MG63 (cell line): ENCODE measurements at places on chromosomes 11 and 22. TPM values are rescaled to one million over a fixed set of nuclear protein-coding genes. Genes with fewer than 3 reads are reported as not detected.

RFPL2 gene
- not detected in 2 replicates for total RNA-seq

OR10S1 gene
- not detected in 2 replicates for total RNA-seq

CRYAB gene
- total RNA-seq = 0.67 and 15.7 TPM in 2 replicates

LMO2 gene
- total RNA-seq = not detected in 2 replicates

CLTCL1 gene
- 0.62 and 1.5 TPM in 2 replicates for total RNA-seq

TCIRG1 gene
- 26.4 and 36.9 TPM in 2 replicates for total RNA-seq

RIC3 gene
- not detected in 2 replicates for total RNA-seq

ZNF215 gene
- 6.2 and 8.0 TPM in 2 replicates for total RNA-seq

PGA5 gene
- total RNA-seq = not detected in 2 replicates

PHF5A gene
- 101 and 111 TPM in 2 replicates for total RNA-seq

P2RY6 gene
- 6.7 and 23.4 TPM in 2 replicates for total RNA-seq

DNA sequence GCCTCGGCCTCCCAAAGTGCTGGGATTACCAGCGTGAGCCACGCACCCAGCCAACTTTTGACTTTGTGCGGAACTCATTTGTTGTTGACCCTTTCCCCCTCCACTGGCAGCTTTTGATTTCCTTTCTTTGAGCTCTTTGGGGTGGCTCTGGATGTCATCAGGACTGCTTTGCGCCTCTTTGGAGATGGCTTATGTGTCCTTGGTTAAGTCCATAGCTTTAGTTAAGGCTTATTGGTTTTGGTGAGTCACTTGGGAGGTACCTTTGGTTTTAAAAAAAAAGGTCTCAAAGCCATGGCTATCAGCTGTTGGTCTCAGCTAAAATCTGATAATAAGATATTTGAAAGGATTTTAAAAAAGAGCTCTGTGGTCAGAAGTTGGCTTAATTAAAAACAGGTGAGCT, 5.1 kb upstream of the ARSA start:
- no peak for DNase-seq

DNA sequence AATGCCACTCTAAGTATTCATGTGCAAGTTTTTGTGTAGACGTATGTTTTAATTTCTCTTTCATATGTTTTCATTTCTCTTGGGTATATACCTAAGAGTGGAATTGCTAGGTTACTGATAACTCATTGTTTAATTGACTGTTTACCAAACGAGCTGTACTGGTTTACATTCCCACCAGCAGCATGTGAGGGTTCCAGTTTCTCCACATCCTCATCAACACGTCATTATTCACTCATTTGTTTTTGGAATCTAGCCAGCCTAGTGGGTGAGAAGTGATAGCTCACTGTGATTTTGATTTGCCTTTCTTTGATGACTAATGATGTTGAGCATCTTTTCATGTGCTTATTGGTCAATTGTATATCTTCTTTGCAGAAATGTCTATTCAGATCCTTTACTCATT, 4.0 kb downstream of the ANKRD13D start:
- DNase-seq = no peak

- no peak for DNase-seq
Measured at GRCh38 chr11:92929653-92930052, 39.8 kb upstream of the MTNR1B start.

DNA sequence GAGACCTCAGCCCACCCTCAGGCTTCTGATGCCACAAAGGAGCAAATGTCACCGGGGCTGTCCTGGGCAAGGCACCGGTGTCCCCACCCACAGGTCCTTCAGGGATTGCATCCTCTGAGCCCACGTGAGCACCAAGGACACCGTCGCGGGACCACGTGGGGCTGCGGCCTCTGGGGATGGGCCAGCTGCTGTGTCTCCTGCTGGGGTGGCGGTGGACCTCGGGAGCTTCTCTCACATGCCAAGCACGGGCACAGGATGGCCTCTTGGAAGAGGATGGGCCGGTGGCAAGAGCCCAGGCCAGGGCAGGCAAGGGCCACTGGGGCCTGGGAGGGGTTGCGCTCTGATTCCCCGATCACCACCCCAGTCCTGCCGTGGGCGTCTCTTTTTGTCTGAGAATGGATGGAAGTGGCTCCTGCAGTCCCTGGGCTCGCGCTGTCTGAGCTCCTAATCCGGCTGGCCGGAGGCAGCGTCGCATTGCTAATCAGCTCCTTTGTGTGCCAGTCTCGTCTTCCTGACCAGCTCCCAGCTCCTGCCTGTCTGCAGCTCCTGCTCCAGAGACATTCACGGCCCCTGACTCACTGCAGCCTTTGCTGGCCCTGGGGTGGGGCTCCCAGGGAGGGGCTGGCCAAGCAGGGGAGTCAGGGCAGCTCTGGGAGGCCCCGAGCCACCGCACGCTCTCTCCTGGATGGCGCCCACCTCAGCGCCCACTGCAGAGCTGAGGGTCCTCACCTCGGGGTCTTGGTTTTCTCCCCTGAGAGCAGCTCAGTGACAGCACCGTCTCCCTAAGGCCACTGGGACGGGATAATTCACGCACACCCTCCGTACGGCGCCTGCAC, 146.7 kb downstream of the CTTN start:
- DNase-seq = peak; percentile 94

DNA sequence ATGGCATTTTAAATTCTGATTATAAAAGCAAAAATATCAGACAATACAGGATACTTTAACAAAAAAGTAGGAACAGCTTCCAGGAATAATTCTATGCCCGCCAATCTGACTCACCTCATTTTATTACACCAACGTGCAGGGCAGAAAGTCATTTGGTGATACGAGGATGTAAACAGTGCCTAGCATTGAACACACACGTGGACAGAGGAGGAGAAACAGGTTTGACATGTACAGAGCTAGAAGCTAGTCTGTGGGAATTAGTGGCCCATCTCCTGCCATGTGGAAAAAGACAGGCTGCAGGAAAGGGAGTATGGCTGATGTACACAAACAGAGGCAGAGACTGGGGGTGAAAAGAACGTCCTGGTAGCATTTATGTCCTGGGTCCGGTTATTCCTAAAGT, 9.0 kb upstream of the SPINDOC start:
- no peak for DNase-seq

DNA sequence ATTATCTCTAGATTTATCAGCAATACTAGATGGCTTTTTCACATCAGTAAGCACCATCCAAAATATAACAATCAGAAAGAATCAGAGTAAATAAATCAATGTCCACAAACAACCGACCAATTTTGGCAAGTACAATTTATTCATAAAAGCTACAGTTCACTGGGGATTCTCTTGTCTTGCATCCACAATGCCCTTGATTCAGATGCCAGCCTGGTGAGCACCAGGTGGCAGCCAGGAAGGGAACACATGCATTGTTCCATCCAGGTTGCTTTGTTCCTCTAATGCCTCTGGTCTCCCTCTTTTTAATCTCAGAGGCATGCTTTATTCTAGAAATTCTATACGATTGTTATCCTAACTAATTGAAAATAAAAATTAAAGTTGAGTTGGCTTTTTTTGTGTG, 242.1 kb upstream of the KIRREL3 start:
- no peak for DNase-seq

DNA sequence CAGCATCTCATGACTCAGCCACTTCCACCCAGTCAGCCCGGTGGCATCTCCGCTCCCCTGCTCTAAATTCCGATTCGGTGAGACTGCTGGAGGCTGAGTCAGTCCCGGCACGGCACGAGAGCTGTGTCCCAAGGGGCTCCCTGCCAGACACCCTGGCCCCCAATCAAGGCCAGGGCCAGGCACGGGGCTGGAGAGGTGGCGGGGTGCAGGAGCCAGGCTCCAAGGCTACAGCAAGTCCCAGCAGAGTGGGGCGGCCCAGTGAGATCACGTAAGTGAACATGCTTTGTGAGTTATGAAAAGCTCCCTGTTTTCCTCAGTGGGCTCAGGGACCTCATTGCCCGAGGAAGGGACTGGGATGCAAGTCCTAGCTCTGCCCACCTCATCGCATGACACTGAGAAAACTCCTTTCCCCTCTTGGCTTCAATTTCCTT, 3.0 kb downstream of the C11orf68 start:
- DNase-seq = peak; percentile 99

- DNase-seq = no peak
Measured at GRCh38 chr11:125950178-125950490, 4.3 kb downstream of the VSIG10L2 start.

- no peak for DNase-seq
Measured at GRCh38 chr11:76041208-76041607, 165.1 kb downstream of the WNT11 start.

- peak; percentile 28 for DNase-seq
Measured at GRCh38 chr11:776561-777287, 563 bp downstream of the GATD1 start.

GRCh38 chr11:92882828-92883611, 86.4 kb upstream of the MTNR1B start:
- DNase-seq = no peak

- peak; percentile 79 for DNase-seq
Measured at GRCh38 chr22:41636467-41636866, 15.4 kb downstream of the XRCC6 start.

DNA sequence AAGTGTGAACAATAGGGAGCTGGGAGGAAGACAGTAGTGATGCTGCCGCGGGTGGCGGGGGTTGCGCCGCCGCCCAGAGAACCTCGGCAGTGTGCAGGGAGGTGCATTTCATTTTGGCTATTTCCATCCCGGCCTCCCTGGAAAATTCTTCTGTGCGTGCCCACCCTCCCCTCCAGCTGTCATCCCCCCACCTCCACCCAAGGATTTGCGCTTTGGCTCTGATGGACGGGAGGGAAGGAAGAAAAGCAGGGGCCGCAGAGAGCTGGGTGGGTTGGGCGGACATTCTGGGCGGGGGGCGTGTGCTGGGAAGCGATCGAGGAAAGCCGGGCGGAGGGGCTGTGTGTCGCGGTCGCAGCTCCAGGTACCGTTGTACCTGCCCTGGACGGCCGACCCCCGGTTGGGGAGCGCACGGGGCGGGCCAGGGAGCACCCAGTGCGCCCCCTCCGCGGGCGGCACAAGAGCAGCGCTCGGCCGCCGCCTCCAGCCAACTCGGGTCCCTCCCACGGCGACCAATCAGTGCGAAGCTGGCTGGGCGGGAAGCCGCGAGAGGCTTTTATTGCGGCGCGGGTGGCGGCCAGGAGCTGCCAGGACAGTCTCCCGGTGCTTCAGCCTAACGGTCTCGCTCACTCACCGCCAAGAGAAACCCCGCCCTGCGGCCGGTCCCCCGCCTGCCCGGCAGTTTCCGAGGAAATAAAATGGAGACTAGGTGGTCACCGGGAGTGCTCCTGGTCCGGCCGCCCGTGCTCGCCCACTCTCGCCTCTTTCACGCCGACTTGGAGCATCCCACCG, 1.6 kb downstream of the NCAM1 start:
- peak; percentile 80 for DNase-seq

GRCh38 chr22:35039625-35040024, 26.3 kb upstream of the ISX start:
- DNase-seq = peak; percentile 57

- peak; percentile 76 for DNase-seq
Measured at GRCh38 chr11:107840129-107840484, 18.5 kb downstream of the SLC35F2 start.

DNA sequence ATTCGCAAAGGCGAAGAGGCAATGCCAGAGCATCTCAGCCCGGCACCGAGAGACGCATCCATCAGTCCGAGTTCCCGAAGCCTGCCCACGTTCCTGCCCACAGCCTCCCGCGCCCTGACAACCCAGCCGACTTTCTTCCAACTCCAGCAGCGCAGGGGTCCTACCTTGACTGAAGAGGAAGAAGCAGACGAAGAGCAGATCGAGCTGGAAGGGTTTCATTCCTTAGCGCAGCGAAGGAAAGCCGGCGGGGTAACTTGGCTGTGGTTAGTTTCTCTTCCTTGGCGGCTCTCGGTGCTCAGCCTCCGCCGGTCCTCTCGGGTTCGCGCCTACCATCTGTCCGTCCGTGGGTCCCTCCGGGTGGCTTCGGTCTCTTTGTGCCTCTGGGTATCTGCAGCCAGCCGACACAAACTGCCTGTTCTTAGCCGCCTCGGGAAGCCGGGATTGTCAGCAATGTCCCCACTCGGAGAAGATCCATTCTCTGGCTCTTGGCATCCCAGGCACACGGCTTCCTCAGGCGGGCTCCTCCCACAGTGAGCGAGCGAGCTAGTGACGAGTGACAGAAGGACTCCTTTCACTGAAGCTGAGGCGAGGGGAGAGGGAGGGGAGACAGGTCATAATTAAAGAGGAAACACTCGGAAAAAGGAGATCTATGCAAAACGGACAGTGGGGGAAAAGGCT, at the start of gene KIRREL3:
TSS of gene KIRREL3 (minus strand) at position 480 of the 678 bp plus-strand sequence.
- DNase-seq = peak; percentile 49

GRCh38 chr11:124801636-124802312, 1.6 kb upstream of the MSANTD2 start:
- no peak for DNase-seq

DNA sequence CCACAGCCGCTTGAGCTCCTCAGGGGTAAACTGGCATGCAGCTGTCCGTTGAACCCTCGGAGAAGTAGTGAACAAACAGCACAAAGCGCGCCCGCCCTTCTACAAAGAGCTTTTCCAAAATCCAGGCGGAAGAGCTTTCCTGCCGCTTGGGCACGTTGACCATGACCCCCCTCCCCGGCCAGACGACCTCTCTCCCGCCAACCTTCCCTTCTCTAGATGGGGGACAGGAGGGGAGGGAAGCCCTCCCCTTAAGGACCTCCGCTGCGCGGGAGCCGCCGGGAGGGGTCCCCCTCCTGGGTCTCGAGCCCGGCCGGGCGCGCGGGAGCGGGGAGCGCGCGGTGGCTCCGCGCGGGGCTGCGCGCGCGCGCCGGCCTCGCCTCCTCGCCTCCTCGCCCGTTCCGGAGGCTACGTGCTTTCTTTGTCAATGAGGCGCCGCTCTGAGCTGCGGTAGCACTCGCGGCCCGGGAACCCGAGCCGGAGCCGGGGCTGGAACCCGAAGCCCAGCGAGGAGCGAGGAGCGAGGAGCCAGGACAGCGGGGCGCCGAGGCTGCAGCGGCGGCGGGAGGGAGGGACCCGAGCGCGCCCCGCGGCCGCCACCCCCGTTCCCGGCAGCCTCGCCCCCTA, 118.6 kb downstream of the HIPK3 start:
- DNase-seq = peak; percentile 30

DNA sequence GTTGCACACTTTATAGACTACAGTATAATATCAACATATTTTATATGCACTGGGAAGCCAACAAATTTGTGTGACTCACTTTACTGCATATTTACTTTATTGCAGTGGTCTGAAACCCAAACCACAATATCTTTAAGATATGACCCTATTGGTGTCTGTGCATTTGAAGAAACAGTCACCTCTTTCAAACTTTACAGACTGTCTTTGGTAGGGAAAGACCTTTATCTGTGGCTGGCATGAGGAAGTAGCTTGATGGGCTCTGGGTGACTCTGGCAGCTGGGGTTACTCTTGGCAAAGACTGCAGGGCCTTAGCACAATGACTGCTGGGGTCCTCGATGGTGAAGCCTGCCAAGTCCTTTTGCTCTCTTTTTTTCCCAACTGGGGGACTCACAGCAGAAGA, 21.3 kb upstream of the ABTB2 start:
- DNase-seq = peak; percentile 21

DNA sequence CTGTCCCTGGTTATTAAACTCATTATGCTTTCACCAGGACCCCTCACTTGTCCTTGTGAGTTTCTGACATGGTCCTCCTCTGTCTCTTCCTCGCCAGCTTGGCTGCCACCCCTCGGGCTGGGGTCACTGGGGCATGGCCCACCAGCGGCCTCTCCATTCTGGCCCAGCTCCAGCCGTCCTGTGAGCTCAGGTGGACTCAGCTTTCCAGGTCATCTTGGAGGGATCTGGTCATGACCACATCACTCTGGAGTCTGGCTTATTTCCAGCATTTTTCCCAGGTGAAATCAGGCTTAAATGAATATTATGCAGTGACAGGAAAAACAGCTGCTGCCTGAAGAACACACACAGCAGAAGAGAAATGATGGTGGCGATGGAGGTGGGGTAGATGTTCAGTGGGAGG, 224.5 kb downstream of the ADAMTS15 start:
- DNase-seq = no peak

- DNase-seq = no peak
Measured at GRCh38 chr11:8094656-8095055, 13.6 kb downstream of the TUB start.

GRCh38 chr22:31439808-31440207, 40.4 kb downstream of the DRG1 start:
- no peak for DNase-seq
